ENCODE measurements at places on chromosomes 12 and 14.

GRCh38 chr12:69239922-69240630 lies 707 bp downstream of the CPSF6 start:
- H3K4me1 ChIP-seq: peaks cover 29% of the 10 kb centered on the region
- peak overlapping the region; percentile 93 for H3K4me3 ChIP-seq
- H3K36me3 ChIP-seq: no peaks in the 10 kb centered on the region
- DNase-seq: peak; percentile 59

DNA sequence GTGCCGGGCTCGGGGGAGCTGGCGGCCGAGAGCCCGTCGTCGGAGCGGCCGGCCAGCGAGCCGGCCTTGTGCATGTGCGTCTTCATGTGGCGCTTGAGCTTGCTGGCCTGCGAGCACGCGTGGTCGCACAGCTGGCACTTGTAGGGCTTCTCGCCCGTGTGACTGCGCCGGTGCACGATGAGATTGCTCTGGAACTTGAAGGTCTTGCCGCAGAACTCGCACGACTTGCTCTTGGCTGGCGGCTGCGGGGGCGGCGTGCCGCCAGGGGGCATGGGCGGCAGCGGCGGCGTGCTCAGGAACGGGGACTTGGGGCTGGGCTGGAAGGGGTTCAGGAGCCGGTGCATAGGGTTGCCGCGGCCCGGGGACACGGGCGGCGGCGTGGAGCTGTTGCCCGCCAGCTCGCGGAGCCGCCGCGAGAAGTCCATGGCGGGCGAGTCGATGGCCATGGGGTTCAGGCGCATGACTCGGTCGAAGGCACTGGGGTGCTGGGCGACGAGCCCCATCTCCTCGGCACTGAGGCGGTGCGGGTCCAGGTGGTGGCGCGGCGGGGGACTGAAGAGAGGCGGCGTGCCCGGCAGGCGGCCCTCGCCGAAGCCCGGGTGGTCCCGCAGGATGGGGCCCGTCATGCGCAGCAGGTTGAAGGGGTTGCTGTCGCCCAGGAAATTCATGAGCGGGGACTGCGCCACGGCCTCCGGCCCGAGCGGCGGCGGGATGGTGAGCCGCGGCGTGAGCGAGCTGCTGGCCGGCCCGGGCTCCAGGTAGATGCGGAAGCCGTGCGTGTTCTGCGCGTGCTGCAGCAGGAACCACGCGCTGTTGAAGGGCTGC lies 96.5 kb downstream of the BCL11B start:
- no peaks in the 10 kb centered on the region for H3K36me3 ChIP-seq
- peaks cover 6% of the 10 kb centered on the region for H3K4me1 ChIP-seq
- peak overlapping the region; percentile 39 for H3K4me3 ChIP-seq

GRCh38 chr12:69342421-69342820 lies 5.8 kb upstream of the LYZ start:
- no peak overlapping the region for H3K4me3 ChIP-seq
- no peaks in the 10 kb centered on the region for H3K4me1 ChIP-seq
- DNase-seq: no peak
- H3K27me3 ChIP-seq: no peaks in the 10 kb centered on the region
- no peak overlapping the region for H3K27ac ChIP-seq
- H3K36me3 ChIP-seq: no peaks in the 10 kb centered on the region

- no peak for DNase-seq
- no peak overlapping the region for H3K4me3 ChIP-seq
- H3K27me3 ChIP-seq: no peaks in the 10 kb centered on the region
Observed at GRCh38 chr12:112117685-112118084, 7.7 kb upstream of the TRAFD1 start.

- H3K27ac ChIP-seq: no peak overlapping the region
- DNase-seq: no peak
- no peaks in the 10 kb centered on the region for H3K27me3 ChIP-seq
- no peak overlapping the region for H3K4me3 ChIP-seq
Observed at GRCh38 chr14:72552236-72552635, 341.7 kb downstream of the DPF3 start.

GRCh38 chr12:71605039-71605438 lies 58.6 kb downstream of the ZFC3H1 start:
- no peak overlapping the region for H3K4me3 ChIP-seq
- H3K27ac ChIP-seq: no peak overlapping the region
- no peaks in the 10 kb centered on the region for H3K4me1 ChIP-seq
- DNase-seq: no peak

- no peak overlapping the region for H3K27ac ChIP-seq
- H3K4me3 ChIP-seq: no peak overlapping the region
- H3K4me1 ChIP-seq: no peaks in the 10 kb centered on the region
- H3K27me3 ChIP-seq: no peaks in the 10 kb centered on the region
- no peak for DNase-seq
- no peaks in the 10 kb centered on the region for H3K36me3 ChIP-seq
Observed at GRCh38 chr12:94714378-94715114, 64.2 kb upstream of the TMCC3 start.

DNA sequence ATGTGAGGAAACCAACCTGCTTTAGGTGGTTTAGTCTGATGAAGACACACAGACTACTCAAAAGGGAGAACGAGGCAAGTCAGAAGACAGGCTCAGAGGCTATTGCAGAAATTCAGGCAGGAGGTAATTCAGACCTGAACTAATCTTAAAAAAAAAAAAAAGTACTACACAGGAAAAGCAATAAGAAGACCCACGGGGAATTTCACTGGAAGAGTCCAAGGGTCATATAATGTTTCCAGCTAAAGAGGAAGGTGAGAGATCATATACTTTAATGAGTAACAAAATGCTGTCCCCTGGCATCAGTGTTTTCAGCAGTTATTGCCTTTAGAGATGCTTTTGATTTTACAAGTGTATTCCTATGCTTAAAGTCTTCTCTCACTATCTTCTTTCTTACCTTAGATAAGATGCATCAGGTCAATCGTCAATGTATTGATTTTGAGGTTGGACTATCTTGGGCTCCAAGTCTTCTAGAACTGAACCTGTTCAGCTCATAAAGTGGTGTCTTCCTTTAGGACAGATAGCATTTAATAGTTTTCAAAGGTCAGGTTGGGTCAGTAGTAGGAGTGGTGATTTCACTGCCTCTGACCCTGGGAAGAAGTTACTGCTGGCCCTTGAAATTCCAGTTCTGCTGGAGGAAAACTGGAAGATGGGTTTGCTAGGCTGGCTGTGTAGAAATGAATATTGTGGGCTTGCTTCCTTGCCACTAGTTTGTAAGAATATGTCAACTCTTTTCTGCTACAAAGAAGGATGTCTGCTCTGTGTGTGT lies 60.0 kb downstream of the FAR2 start:
- no peak overlapping the region for H3K4me3 ChIP-seq
- H3K4me1 ChIP-seq: no peaks in the 10 kb centered on the region
- DNase-seq: no peak
- H3K36me3 ChIP-seq: no peaks in the 10 kb centered on the region
- no peak overlapping the region for H3K27ac ChIP-seq

- no peak overlapping the region for H3K27ac ChIP-seq
- no peaks in the 10 kb centered on the region for H3K27me3 ChIP-seq
- H3K4me3 ChIP-seq: no peak overlapping the region
Observed at GRCh38 chr12:24177889-24178288, 228.4 kb upstream of the SOX5 start.

DNA sequence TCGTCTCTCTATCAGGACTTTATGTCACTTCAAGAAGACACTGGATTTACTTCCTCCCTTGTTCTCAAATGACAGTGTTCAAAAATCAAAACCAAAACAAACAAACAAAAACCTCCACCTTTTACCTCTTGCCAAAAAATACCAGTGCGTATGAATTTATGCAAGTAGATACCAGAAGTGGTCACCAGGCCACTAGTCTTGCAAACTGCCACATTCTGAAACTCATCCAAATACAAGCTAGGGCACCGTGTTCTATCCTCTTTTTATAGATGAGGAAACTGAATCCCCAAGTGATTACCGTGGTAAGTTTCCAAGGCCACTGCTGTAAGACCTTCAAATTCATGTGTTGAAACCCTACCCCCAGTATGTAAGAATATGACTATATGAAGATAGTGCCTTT lies 343.9 kb upstream of the KITLG start:
- H3K27me3 ChIP-seq: no peaks in the 10 kb centered on the region
- H3K27ac ChIP-seq: no peak overlapping the region
- no peaks in the 10 kb centered on the region for H3K4me1 ChIP-seq
- DNase-seq: no peak
- H3K4me3 ChIP-seq: no peak overlapping the region

DNA sequence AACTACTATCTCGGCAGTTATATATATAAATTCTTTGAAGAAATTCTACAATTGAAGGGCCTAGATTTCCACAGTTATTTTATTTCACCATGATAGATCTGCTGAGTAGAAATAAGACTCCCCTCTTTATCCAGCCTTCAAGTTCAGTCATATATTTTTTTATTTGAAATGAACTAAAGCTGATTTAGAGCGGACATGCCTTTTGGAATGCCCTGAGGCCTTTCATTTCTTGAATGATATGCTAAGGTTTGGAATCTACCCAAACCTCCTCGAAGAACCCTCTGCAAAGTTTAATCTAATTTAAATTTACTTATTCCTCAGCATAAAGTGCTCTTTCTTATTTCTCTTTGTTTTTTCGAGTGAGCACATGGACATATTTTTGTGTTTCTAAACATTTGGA lies 15.1 kb downstream of the SIX1 start:
- no peaks in the 10 kb centered on the region for H3K27me3 ChIP-seq
- H3K36me3 ChIP-seq: no peaks in the 10 kb centered on the region
- H3K4me1 ChIP-seq: peaks cover 5% of the 10 kb centered on the region
- no peak overlapping the region for H3K27ac ChIP-seq
- no peak for DNase-seq

- H3K36me3 ChIP-seq: no peaks in the 10 kb centered on the region
- no peaks in the 10 kb centered on the region for H3K27me3 ChIP-seq
- H3K27ac ChIP-seq: no peak overlapping the region
- DNase-seq: peak; percentile 22
- no peak overlapping the region for H3K4me3 ChIP-seq
- H3K4me1 ChIP-seq: no peaks in the 10 kb centered on the region
Observed at GRCh38 chr12:8609061-8609570, 3.5 kb downstream of the AICDA start.

- H3K36me3 ChIP-seq: no peaks in the 10 kb centered on the region
- no peaks in the 10 kb centered on the region for H3K4me1 ChIP-seq
- H3K4me3 ChIP-seq: no peak overlapping the region
- H3K27me3 ChIP-seq: no peaks in the 10 kb centered on the region
Observed at GRCh38 chr12:4221258-4221620, 52.3 kb upstream of the CCND2 start.

DNA sequence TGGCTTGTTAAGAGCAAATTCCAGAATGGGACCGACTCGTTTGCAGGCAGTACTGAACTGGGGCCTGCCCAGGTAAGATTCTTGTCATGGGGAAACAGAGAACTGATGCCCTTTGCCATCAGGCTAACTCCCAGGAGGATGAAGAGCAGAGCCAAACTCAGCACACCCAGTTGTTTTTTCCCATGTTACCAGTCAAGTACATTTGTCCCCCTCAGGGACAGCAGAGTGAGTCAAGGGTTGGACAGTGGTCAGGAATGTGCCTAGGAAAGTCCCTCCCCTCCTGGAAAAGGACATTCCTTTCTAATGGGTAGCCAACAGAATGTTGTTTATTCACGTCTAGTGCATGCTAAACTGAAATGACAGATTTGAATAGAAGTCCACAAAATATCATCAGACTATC lies 1.6 kb downstream of the ART4 start:
- H3K4me3 ChIP-seq: no peak overlapping the region
- DNase-seq: no peak
- peaks cover 18% of the 10 kb centered on the region for H3K4me1 ChIP-seq
- no peaks in the 10 kb centered on the region for H3K27me3 ChIP-seq

DNA sequence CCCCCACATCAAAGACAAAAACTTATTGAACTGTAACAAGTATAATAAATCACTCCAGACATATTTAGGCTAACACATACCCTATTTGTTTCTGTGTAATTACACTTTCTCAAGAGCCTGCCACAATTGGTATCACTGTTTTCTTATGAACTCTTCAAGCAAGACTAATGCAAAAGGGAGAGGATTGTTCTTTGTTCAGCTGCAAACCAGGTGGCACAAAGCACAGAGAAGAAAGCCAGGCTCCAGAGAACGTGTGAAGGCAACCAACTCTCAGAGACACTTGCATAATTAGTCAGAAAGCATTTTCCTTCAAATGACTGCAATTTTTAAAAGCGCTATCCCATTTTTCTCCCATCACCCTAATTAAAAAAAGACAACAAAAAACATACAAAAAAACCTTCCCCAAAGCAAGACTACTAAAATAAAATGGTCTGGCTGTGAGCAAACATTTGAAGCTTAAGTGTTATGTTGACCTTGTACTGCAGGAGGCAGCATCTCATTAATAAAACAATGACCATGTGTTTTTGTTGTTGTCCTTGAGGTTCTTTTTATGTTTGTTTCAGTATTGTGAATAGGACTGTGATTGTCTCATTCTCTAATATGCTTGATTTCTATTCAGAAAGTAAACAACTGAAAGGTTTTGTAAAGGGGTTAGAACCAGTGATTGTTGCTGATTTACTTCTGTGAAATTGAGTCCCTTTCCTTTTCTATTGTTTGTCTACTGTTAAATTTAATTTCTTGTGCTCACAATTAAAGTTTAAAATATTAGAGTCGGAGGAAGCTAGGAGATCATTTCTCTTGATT lies 452.7 kb upstream of the PDE3A start:
- no peaks in the 10 kb centered on the region for H3K27me3 ChIP-seq
- no peak overlapping the region for H3K4me3 ChIP-seq
- no peaks in the 10 kb centered on the region for H3K36me3 ChIP-seq
- H3K27ac ChIP-seq: no peak overlapping the region
- DNase-seq: no peak
- no peaks in the 10 kb centered on the region for H3K4me1 ChIP-seq

GRCh38 chr12:19963972-19964371 lies 404.4 kb upstream of the PDE3A start:
- no peak overlapping the region for H3K27ac ChIP-seq
- H3K27me3 ChIP-seq: no peaks in the 10 kb centered on the region
- DNase-seq: no peak
- H3K4me1 ChIP-seq: no peaks in the 10 kb centered on the region
- no peaks in the 10 kb centered on the region for H3K36me3 ChIP-seq

DNA sequence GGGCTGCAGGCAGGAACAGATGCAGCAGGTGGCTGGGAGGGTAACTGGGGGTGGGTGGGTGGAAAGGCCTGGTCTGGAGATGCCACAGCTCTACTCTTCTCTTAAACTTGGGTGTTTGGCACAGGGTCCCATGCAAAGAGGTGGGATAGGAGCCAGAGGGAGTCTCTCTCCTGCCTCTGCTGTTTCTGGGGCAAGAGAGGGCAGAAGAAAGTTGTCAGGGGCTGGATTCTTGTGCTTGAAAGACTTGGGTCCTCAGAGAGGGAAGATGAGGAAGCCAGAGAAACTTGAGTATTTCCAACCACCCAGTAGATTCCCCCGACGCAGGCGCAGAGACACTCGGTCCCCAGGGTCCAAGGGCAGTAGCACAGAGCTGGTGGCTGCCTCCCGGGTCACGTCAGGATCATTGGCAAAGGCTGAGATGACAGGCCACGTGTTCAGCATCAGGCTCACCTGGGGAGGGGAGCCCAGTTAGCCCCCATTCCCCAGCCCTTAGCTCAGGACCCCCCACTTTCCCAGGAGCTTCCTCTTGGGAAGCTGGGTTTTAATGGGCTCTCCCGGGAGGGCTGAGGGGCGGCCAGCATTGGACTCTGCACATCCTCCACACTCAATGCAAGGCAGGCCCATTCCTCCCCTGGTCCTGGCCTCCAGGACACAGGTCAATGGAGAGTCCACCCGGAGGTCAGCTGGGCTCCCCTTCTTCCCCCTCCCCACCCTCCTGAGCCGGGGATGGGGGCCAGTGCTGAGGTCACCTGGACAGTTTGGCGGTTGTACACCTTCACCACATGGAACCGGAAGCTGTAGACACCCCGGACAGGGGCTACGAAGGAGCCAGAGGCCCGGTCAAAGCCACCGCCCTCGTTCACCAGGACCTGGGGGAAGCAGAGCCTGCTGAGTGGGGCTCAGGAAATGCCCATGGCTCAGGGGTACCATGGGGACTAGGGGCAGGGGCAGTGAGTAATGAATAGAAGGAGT lies 1.6 kb downstream of the CBLN3 start:
- H3K36me3 ChIP-seq: no peaks in the 10 kb centered on the region
- peaks cover 29% of the 10 kb centered on the region for H3K4me1 ChIP-seq
- no peak for DNase-seq
- H3K27me3 ChIP-seq: no peaks in the 10 kb centered on the region
- no peak overlapping the region for H3K4me3 ChIP-seq
- no peak overlapping the region for H3K27ac ChIP-seq
